Cerebellar nuclear complex (tissue), 1 donor: ENCODE measurements at places on chromosomes 5 and 9.

- no peak for DNase-seq
Measured at GRCh38 chr5:133788121-133788520, 175.8 kb upstream of the FSTL4 start.

DNA sequence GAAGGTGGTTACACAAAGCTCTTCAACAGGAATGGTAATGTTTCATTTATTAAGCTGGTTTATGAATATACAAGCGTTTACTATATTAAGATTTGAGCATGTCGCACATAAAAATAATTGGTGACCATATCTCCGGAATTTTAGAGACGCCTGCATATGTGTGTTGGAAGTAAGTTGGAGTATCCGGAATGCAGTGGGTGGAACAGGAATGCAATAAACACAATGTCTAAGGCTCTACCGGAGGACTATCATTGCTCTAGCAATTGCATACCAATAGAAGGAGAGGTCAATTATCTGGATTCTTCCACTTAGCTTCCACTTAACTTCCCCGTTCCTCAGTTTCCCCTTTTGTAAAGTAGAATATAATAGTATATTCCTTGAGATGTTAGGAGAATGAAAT is 1.1 kb upstream of the CEP78 start:
- no peak for DNase-seq

- no peak for DNase-seq
Measured at GRCh38 chr5:151015974-151016587, 4.3 kb upstream of the GPX3 start.

- no peak for DNase-seq
Measured at GRCh38 chr9:90556897-90557675, 85.5 kb downstream of the DIRAS2 start.

DNA sequence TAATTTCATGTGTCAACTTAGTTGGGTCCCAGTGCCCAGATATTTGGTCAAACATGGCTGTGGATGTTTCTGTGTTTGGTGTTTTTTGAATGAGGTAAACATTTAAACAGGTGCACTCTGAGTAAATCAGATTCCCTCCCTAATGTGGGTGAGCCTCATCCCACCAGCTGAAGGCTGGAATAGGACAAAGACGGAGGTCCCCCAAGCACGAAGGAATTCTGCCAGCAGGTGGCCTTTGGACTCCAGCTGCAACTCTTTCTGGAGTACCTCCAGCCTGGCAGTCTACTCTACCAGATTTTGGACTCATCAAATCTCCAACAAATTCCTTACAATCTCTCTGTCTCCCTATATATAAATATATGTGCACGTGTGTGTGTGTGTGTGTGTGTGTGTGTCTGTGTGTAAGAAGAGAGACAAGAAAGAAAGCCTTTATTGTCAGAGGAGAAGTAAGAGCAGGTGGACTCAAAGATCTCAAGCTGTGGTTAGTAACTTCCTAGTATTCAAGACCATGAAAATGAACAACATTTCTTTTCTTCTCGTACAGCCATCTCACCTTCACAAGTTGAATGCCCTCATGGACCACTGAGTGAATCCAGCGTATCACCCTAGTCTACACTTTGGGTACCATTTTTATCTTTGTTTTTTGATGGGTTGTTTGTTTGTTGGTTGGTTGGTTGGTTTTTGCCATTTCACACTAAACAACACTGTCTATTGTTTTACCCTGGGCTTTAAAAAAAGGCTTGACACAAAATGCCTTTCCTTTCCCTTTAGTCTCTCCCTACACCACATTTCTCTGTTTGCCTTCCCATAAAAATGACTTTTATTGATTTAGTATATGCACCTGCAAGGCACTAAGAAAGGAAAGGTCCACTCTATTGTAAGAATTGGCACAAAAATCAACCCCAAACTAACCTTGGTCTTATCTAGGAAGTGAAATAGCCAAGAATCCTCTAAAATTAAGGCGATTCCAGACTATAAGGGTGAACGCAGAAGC is 118.7 kb downstream of the TENT4A start:
- DNase-seq: no peak

DNA sequence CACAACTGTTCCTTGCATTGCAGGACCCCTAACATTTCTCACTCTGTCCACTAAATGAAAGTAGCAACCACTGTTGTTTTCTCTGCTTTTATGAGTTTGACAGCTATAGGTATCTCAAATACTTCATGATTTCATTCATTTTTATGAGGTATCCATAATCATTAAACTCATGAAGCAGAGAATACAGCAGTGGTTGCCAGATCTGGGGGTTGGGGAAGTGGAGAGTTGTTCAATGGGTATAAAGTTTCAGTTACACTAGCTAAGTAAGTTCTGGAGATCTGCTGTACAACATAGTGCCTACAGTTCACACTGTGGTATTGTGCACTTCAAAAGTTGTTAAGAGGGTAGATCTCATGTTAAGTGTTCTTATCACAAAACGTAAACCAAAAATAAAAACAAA is 23.4 kb upstream of the CAMK4 start:
- no peak for DNase-seq

- no peak for DNase-seq
Measured at GRCh38 chr9:2210201-2210600, 195.1 kb downstream of the SMARCA2 start.

DNA sequence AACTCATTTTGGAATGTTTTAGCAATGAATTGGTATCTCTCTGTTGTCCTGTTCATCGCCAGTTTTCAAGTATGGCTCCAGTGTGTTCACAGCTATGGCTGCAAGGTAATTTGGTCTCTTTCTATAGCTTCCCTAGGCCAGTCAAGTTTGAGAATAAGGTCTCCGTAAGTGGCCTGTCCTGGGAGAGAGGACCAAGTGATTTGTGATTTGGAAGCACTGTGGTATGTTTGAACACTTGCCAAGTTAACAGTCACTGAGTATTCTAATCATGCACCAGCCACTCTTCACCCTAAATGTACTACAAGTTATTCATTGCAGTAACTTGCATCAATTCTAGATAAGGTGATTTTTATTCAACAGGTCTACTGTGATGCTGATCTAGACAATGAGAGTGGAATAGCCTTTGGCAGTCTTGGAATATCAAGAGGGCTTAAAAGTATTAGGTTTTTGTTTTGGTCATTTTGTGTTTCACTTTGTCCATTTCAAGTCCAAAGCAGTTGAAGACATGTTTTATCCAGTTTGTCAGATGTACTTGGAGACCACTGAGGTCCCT is 41.1 kb downstream of the G3BP1 start:
- DNase-seq: no peak

DNA sequence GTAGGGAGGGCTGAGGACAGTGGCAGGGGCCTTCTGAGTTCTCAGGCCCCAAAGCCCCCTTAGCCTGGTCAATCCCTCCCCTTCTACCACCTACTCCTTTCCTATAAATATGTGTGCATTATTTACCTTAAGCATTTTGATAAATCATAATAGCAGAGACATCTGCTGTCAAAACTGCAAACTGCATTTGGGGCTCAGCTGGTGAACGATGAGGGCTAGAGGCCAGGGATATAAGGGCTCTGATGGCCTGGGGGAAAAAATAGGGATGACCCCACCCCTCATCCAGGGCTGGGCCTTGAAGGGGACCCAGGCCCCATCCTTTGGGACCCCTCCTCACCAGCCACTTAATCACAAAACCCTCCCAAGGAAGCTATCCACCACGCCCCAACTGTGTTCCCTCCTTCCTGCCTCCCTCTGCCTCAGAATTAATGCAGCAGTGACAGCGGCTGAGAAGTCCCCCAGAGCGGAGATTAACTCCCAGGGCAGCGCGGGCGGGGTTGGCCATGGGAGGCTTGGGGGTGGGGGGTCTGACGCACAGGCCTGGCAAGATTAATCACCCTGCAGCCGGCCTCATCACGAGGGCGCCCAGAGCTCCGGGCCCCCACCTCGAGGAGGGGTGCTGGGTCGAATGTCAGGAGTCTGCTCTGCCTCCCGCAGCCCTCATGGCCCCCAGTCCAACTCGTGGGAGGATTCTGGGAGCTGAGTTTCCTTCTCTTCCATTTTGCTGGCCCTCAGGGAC is 42.1 kb downstream of the CXXC5 start:
- no peak for DNase-seq

- DNase-seq: no peak
Measured at GRCh38 chr9:38112049-38112448, 43.0 kb upstream of the SHB start.

DNA sequence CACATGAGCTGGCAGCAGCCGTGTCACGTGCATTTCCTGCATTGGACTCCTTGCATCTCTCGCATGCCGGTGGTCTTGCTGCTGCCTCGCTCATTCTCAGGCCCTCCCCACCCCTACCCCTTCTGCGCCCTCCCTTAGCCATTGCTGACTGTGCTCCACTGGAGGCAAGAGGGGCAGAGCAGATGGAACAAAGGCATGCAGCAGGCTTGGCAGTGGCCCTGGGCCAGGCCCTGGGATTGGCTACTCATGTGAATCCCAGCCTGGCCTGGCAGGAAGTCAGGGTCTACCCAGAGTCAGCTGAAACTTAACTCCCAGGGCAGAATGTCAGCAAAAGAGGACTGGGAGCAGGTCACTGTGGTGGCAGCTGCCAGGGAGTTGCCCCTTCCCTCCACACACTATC is 62.3 kb downstream of the TSTD2 start:
- DNase-seq: peak; percentile 19

DNA sequence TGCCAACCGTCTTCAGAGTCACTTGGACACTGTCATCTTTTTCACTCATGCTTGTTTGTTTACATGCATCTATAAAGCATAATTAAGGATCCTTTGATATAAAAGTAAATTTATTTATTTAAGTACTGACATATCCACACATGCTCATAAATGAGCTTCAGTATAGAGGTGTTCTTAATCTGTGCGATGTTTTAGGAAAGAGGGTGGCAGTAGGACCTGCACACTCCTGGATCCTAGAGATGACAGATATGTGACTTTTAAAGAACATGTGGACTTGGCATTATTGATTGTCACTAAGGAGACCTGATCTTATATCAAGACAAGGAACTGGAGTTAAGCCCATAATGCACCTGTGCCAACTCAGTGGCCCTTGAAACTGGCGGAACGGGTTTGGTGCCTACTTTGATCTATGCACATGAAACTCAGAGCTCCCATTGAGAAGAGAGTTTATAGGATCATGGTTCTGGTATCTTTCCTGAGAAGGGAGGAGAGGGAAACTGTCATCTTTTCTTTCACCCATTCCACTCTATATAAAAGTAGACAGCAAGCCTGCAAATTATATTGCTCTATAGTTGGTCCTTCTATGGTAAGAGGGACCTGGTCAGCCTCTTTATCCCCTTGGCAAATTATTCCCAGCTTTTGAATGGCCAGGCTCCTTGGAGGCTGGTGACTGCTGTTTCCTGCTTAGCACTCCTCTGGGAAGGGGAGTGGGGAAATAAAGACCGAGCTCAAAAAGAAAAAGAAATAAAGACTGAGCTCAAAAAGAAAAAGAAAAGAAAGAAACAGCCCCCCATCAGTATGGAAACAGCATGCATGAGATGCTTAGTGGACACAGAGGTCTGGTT is 57.8 kb upstream of the LIFR start:
- DNase-seq: no peak

GRCh38 chr5:133751421-133751820 is 139.1 kb upstream of the FSTL4 start:
- no peak for DNase-seq

DNA sequence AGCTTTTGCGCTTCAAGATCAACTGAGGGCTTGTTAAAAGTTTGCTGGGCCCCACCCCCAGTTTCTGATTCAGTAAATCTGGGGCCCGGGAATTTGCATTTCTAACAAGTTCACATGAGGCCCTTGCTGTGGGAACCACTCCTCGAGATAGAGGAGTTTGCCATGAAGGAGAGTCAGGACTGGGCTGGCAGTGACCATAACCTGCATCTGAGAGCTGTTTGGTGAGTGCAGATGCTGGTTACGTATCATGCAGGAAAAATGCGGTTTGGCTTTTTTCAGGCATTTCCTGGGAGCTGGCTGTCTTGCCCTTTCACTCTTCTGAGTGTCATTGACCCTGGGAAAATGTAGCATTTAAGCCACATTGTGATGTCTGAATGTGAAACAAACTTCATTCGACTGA is 9.4 kb upstream of the ANGPTL2 start:
- DNase-seq: no peak

DNA sequence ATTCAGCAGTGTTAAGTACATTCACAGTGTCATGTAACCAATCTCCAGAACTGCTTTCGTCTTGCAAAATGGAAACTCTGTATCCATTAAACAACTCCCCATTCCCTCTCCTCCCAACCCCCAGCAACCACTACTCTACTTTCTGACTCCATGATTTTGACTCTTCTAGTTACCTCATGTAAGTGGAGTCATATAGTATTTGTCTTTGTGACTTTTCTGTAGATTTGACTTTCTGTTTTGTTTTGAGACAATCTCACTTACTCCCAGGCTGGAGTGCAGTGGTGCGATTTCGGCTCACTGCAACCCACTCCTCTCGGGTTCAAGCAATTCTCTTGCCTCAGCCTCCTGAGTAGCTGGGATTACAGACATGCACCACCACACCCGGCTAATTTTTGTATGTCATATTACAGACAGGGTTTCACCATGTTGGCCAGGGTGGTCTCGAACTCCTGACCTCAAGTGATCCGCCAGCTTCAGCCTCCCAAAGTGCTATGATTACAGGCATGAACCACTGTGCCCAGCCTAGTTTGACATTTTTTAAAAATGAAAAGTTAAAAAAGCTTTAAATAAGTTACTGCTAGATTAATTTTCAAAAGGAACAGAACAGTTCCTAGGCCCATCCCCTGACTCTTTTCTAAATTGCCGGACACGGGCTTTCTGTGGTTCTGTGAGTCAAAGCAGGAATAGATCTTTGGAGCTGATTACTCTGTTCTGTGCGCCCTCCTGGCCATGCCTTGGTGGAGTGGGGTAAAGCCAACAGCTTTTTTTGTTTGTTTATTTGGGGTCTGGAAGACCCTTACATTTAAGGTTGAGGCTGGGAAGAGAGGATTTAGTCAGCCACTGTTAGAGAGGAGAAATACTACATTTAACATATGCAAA is 59.3 kb downstream of the RALGPS1 start:
- DNase-seq: no peak

DNA sequence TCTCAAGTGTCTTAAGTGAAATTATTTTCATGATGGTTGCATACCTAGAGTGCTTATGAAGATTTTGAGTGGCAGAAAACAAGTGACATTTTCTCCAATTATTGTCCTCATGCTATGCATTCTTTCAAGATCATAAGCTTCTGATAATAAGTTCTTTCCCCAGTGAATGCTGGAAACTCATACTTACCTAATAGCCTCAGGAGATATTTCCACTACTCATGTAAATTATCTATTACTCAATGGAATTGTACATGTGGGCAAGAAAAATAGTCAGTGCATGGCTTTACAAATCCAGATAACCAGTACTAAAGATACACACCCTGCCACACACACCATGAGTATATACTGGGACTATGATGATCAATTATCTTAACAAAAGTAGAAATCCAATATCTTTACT is 1219.4 kb upstream of the C9orf72 start:
- DNase-seq: no peak

- no peak for DNase-seq
Measured at GRCh38 chr9:128005923-128006322, 25.1 kb upstream of the EEIG1 start.

DNA sequence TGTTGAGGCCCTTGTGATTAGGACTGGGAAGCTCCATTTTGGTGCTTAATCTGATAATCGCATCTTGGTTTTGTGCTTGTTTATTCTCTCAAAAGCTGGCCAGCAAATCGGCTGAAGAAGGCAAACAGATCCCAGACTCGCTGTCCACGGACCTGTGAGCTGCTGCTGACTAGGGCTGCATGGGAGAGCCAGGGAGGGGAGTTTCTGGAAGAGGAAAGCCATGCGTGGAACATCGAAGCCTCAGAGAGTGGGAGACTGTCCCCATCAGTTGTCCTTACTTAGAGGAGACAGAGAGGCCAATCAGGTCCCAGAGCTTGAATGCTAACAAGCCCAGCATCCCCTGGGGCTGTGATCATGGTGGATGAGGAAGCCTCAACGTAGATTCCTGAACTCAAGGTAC is 23.0 kb upstream of the FOXI1 start:
- DNase-seq: no peak

- DNase-seq: no peak
Measured at GRCh38 chr5:149337736-149338135, 7.6 kb upstream of the GRPEL2 start.
